Activated T-cell treated with anti-CD3 and anti-CD28 coated beads for 4 hours (primary cell): ENCODE measurements at places on chromosomes 1 and 21.

GRCh38 chr21:43885721-43886120 is 20.7 kb downstream of the AGPAT3 start:
- no peak for DNase-seq

DNA sequence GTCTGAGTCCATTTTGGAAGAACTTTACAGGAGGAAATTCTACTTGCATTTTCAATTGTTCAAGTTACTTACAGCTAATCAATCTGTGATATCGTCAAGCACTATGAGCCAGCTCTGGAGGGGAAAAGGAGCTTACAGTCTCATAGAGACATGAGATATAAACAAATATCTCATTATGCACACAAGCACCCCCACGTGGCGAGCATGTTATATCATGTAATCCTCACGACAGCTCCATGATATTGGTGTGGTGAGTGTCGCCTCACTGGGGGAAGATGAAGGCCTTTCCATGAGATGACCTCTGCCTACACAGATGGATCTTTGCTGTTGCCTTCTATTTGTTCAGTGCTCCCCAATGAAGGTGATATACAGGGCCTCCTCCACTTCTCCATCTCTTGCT is 34.6 kb downstream of the TNR start:
- DNase-seq, result no peak

DNA sequence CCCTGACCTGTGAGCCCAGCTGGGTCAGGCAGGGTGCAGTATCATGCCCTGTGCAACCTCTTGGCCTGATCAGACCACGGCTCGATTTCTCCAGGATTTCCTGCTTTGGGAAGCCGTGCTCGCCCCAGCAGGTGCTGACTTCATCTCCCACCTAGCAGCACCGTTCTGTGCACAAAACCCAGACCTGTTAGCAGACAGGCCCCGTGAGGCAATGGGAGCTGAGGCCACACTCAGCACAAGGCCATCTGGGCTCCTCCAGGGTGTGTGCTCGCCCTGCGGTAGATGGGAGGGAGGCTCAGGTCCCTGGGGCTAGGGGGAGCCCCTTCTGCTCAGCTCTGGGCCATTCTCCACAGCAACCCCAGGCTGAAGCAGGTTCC is 29.6 kb downstream of the SLC19A1 start:
- DNase-seq, result no peak

DNA sequence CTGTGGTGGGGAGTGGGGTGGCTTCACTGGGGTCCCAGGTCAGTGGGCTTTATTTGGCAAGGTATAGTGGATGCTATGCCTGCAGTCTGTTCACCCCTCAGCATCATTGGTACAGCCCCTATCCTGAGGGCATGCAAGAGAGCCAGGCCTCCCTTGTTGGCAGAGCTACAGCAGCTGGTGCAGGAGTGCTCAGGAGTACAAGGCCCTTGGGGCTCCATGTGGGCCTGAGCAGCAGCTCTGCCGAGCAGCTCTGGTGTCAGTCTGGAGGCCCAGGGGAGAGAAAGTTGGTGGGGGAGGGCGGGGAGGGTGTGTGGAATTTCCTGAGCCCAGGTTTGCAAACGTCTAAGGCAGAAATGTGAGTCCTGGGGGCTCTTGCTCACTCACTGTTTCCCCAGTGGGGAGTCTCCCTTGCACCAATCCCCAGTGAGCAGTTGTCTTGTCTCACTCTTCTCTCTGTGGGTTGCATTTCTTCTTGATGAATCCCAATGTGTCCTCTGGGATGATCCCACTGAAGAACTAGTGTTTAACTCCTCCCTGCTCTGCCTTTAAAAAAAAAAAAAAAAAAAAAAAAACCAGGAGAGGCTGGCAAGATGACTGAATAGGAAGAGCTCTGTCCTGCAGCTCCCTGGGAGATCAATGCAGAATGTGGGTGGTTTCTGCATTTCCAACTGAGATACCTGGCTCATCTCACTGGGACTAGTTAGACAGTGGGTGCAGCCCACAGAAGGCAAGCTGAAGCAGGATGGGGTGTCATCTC is 39.5 kb upstream of the CYP4X1 start:
- DNase-seq, result no peak

DNA sequence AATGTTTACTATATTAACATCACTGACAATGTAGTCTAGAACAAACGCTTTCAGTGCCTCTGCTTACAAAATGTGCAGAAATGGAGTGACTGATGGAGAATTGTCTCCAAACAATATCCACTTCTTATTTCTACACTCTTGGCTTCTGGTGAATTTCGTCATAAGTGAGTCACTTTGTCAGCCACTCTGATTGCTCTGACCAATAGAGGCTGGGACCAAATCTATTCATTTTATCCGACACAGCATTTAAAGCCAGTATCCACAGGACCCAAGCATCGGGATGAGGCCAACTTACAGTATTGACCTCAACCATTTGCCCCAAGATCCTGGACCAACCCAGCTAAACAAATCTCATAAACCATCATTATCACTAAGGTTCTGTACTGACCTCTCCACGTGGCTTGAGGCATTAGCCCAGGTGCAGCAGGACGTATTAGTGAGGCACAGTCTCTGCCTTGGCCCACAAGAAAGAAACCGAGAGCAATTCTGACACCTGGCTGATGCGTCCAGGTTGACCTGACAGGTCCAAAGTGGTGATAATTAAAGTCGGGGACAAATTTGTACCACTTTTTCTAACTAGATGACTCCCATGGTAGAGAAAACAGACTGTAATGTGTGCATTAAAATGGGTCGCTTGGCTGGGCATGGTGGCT is 53.3 kb upstream of the ERO1B start:
- no peak for DNase-seq

GRCh38 chr1:207336559-207337467 is 15.3 kb downstream of the CD55 start:
- no peak for DNase-seq

GRCh38 chr1:238107322-238107721 is 216.6 kb upstream of the ZP4 start:
- no peak for DNase-seq

DNA sequence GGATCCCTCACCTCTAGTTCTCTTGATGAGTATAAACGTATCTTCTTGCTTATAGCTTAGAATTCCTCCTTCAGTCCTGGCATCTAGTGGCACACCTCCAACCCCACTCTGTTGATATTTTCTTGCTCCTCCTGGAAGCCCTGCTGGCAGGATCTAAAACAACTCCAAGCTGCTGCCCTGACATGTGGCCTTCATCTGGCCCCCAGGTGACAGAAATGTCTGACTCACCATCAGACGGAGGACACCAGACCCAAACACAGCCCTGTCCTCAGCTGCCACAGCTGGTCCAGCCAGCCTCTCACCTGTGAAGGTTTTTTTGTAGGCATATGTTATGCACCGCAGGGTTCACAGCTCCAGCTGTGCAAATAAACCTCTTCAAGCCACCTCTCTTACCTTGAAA is 53.4 kb downstream of the KRTAP19-8 start:
- no peak for DNase-seq
